ENCODE measurements at places on chromosomes 12 and 14.

DNA sequence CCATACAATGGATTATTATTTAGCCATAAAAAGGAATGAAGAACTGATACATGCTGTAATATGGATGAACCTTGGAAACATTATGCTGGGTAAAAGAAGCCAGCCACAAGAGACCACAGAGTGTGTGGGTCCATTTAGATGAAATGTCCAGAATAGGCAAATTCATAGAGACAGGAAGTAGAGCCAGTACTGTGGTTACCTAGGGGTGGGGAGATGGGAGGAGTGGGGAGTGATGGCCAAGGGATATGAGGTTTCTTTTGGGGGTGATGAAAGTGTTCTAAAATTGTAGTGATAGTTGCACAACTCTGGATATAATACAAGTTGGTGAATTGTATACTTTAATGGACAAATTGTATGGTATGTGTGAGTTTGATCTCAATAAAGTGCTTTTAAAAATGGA lies 18.6 kb downstream of the JDP2 start:
- DNase-seq: no peak

GRCh38 chr12:54525383-54525782 lies 24.0 kb upstream of the PDE1B start:
- DNase-seq: no peak

DNA sequence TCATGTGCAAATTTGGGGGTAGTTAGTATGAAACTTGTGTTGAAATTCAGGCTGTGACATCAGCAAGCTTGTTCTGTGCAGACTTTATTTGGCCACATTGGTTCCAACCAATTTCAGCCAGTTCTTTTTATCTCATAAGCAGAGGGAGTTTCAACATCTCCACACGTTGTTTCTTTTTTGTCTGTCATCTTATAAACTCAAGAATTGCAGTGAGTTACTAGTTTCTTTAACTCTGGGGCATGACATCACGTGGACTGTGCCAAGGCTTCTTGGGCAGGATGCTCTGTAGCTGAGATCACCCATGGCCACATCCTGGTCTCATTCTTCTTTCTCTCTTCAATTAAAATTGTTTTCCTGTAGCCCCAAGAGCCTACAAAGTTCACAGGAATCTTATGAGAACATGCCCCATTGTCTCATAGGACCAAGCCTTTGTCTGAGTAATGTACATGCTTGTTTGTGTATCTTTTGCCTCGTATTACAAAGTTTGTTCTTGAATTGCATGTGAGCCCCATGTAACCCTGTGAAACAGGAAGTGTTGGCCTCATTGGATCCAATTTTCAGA lies 982.0 kb upstream of the TMEM132C start:
- DNase-seq: no peak

- peak; percentile 34 for DNase-seq
Measured at GRCh38 chr14:76486251-76486743, 110.4 kb downstream of the ESRRB start.

- DNase-seq: peak; percentile 16
Measured at GRCh38 chr14:90300611-90301047, 31.1 kb downstream of the NRDE2 start.

DNA sequence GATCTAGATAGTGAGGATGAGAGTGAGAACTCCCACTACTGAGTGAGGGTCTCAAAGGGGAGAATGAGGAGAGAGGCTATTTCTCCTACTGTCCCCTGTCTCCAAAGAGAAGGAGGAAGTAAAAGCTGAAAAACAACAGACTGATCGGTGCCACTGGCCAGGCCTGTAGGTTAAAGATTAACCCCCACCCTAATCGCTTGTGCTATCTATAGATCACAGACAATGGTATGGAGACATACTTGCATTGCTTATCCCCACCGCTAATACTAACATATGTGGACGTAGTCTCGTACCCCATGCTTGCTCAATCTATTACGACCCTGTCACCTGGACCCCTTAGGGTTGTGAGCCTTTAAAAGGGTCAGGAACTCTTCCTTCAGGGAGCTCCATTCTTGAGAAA lies 777.9 kb upstream of the TMEM132C start:
- peak; percentile 93 for DNase-seq

DNA sequence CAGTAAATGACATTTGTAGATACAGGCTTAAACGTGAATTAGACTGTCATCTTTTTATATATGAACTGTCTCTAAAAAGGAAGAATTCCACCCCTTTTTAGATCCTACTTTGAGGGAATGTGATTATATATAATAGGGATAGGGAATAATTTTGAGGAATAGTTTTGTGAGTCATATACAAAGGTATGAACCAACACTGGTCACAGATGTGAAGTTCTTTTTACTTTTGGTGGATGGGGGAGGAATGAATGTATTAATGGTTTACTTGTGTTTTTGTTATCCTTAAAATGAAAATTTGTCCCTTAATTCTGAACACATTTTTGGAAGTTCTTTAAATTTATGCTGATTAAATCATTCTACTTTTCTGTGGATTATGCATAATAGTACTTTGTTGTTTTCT lies 30.4 kb downstream of the FRS2 start:
- DNase-seq: no peak

GRCh38 chr12:103855036-103855712 lies 14.1 kb upstream of the NT5DC3 start:
- DNase-seq: no peak

All from DMS53 (cell line).